ENCODE measurements at places on chromosomes 1 and 21.

DNA sequence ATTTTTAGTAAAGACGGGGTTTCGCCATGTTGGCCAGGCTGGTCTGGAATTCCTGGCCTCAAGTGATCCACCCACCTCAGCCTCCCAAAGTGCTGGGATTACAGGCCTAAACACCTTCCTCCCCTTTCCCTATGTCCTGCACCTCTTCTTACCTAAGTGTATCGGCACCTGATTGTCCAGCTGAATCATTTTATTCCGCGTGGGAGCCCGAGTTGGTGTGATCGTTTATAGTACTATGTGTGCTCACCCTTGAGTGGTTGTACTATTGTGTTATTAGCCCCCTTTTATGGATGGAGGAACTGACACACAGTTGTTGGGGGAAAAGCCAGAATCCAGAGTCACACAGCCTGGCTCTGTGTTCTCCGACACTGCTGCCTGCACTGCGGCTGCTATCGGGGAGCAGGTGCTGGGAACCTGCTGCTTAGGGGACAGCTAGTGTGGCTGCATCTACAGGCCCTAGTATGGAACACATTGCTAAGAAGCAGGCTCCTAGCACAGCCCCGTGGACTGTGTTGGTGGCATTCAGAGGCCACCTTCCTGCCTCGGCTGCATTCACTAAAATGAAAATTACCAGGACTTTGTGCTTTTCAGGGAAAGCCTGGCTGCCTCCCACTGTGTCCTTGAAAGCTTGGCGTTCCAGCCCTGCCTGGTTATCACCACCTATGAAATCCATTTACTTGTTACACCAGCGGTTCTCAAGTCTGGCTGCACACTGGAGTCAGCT lies 21.6 kb downstream of the ENO1 start:
- DNase-seq: no peak

DNA sequence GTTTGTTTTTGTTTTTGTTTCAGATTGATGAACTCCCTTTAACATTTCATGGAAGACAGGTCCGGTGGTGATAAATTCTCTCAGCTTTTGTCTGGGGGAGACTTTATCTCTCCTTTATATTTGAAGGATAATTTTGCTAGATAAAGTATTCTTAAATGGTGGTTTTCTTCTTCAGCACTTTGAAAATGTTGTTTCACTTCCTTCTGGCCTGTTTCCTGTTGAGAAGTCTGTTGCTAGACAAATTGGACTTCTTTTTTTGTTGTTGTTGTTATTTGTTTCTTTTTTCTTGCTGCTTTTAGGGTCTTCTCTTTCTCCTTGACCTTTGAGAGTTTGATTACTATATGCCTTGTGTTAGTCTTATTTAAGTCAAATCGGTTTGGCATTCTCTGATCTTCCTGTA lies 50.8 kb downstream of the CRP start:
- no peak for DNase-seq

GRCh38 chr1:226994586-226995364 lies 54.7 kb downstream of the COQ8A start:
- DNase-seq: no peak

DNA sequence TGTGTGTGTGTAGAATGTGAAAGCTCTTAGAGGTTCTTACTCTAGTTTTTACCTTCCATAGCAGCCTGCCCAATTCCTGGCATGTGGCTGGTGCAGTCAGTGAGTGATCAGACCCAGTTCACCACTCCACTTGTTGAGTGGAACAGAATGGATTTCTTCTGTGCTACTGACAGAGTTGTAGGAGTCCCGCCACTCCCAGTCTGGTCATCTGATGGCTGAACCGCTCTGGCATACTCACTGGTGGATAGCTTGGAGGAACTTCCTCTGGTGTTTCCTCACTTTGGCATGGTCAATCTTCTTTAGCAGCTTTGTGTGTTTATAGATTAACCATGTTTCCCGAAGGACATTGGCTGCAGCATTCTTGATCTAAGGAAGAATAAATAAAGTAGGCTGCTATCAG lies 106.7 kb upstream of the ADAR start:
- DNase-seq: no peak

GRCh38 chr1:35577071-35577998 lies 4.2 kb downstream of the TFAP2E start:
- DNase-seq: no peak

- DNase-seq: no peak
Observed at GRCh38 chr1:26346274-26347033, 7.5 kb downstream of the CRYBG2 start.

- DNase-seq: no peak
Observed at GRCh38 chr1:77031106-77031662, 163.9 kb downstream of the ST6GALNAC5 start.

- DNase-seq: no peak
Observed at GRCh38 chr1:96863449-96863848, 141.9 kb downstream of the PTBP2 start.

DNA sequence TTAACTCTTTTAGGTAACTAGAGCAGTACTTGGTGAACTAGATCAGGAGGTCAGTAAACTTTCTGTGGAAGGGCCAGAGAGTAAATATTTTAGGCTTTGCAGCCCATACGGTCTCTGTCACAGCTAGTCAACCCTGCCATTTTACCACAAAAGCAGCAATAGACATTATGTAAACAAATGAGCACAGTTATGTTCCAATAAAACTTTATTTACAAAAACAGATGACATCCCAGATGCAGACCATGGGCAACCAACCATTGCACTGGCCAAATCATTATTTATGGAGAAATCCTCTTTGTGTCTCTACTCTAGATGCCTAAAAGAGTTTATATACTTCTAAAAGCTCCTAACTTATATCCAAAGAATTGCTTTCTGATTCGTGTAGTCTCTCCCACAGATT lies 192.4 kb downstream of the HS2ST1 start:
- DNase-seq: no peak

- no peak for DNase-seq
Observed at GRCh38 chr1:115402753-115403184, 64.7 kb upstream of the NGF start.

GRCh38 chr1:67855961-67856360 lies 22.7 kb upstream of the GNG12 start:
- no peak for DNase-seq

- DNase-seq: no peak
Observed at GRCh38 chr1:210339500-210339899, 10.8 kb downstream of the HHAT start.

- DNase-seq: no peak
Observed at GRCh38 chr1:23995431-23995837, 15.3 kb upstream of the SRSF10 start.

All from GOT3 (cell line).